ENCODE measurements at places on chromosomes 6 and 20.
A peak's percentile ranks its signal among the peaks of the same experiment; 100 is the strongest.

GRCh38 chr20:63473555-63474449 lies 1.3 kb upstream of the KCNQ2 start:
- H3K4me3 ChIP-seq, result no peak overlapping the region
- no peaks in the 10 kb centered on the region for H3K36me3 ChIP-seq
- H3K4me1 ChIP-seq, result no peaks in the 10 kb centered on the region
- H3K27me3 ChIP-seq, result peaks cover 67% of the 10 kb centered on the region
- no peak overlapping the region for H3K27ac ChIP-seq
- DNase-seq, result no peak

GRCh38 chr6:151325075-151326050 lies 66.0 kb downstream of the ZBTB2 start:
- H3K36me3 ChIP-seq, result no peaks in the 10 kb centered on the region
- peaks cover 22% of the 10 kb centered on the region for H3K4me1 ChIP-seq
- peaks cover 7% of the 10 kb centered on the region for H3K27me3 ChIP-seq
- peak overlapping the region; percentile 71 for H3K27ac ChIP-seq

- no peaks in the 10 kb centered on the region for H3K36me3 ChIP-seq
- no peaks in the 10 kb centered on the region for H3K27me3 ChIP-seq
- H3K4me1 ChIP-seq, result peaks cover 5% of the 10 kb centered on the region
- no peak overlapping the region for H3K4me3 ChIP-seq
Measured at GRCh38 chr6:88856566-88856965, 106.9 kb downstream of the RNGTT start.

DNA sequence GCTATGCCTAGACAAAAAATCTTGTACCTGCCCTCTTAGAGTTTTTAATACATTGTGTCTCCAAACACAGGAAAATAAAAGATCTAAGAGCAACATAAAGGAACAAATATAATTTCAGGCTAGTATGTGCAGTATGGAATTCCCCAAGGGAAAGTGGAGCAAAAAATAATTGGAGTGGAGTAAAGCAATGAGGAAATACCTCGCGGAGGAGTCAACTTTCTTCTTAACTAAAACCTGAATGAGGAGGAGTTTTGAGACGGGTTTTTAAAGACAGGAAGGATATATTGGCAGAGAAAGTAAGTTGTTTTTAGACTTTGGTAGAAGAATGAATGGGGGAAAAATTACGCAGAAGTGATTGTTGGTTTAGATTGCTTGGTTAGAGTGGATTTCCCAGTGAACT lies 14.0 kb downstream of the HIVEP1 start:
- no peaks in the 10 kb centered on the region for H3K36me3 ChIP-seq
- DNase-seq, result no peak
- peaks cover 12% of the 10 kb centered on the region for H3K4me1 ChIP-seq
- H3K4me3 ChIP-seq, result no peak overlapping the region
- H3K27me3 ChIP-seq, result no peaks in the 10 kb centered on the region

GRCh38 chr6:6981681-6982322 lies 126.0 kb upstream of the RREB1 start:
- H3K4me1 ChIP-seq, result peaks cover 16% of the 10 kb centered on the region
- no peak for DNase-seq
- no peak overlapping the region for H3K4me3 ChIP-seq
- H3K36me3 ChIP-seq, result no peaks in the 10 kb centered on the region
- no peaks in the 10 kb centered on the region for H3K27me3 ChIP-seq
- H3K27ac ChIP-seq, result no peak overlapping the region

DNA sequence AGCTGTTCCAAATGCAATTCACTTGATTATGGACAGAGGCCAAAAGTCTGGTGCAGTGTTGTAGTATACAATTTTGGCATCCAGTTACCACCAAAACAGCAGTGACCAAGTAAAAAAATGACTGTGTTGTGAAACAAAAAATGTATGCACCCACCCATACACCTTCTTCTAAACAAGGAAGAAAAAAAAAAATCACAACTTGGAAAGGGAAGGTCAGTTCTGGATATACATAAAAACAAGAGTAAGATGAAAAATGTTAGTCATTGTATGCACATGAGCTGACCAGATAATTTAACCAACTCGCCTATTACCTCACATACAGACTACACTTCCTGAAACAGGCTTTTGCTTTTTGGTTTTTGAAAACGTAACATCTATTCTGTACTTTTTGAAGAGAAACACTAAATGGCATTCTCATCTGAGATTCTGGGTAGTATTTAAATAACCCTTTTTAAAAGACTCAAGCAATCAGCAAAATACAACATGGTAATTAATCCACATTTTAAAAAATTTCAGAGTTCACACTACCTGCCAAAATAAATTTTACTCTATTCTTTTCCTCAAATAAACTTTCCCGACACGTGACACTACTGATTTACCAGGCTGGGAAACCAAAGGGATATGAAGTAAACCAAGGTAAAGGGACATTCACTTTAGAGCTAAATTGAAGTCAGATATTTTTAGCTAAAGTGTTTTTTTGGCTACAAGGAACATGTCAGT lies 141.6 kb upstream of the SHLD1 start:
- no peak overlapping the region for H3K4me3 ChIP-seq
- no peaks in the 10 kb centered on the region for H3K36me3 ChIP-seq
- peaks cover 22% of the 10 kb centered on the region for H3K4me1 ChIP-seq
- no peak for DNase-seq
- peak overlapping the region; percentile 92 for H3K27ac ChIP-seq
- no peaks in the 10 kb centered on the region for H3K27me3 ChIP-seq

GRCh38 chr6:127586372-127586771 lies 9.4 kb downstream of the C6orf58 start:
- no peak for DNase-seq
- H3K36me3 ChIP-seq, result no peaks in the 10 kb centered on the region
- H3K27me3 ChIP-seq, result no peaks in the 10 kb centered on the region
- no peaks in the 10 kb centered on the region for H3K4me1 ChIP-seq
- H3K27ac ChIP-seq, result no peak overlapping the region

GRCh38 chr6:145756170-145756662 lies 20.9 kb upstream of the EPM2A start:
- no peaks in the 10 kb centered on the region for H3K27me3 ChIP-seq
- DNase-seq, result no peak
- no peaks in the 10 kb centered on the region for H3K4me1 ChIP-seq
- no peak overlapping the region for H3K4me3 ChIP-seq
- H3K36me3 ChIP-seq, result no peaks in the 10 kb centered on the region

GRCh38 chr20:34907616-34908469 lies 31.4 kb downstream of the ACSS2 start:
- H3K27me3 ChIP-seq, result no peaks in the 10 kb centered on the region
- H3K4me3 ChIP-seq, result no peak overlapping the region
- peak overlapping the region; percentile 86 for H3K27ac ChIP-seq
- no peaks in the 10 kb centered on the region for H3K36me3 ChIP-seq

DNA sequence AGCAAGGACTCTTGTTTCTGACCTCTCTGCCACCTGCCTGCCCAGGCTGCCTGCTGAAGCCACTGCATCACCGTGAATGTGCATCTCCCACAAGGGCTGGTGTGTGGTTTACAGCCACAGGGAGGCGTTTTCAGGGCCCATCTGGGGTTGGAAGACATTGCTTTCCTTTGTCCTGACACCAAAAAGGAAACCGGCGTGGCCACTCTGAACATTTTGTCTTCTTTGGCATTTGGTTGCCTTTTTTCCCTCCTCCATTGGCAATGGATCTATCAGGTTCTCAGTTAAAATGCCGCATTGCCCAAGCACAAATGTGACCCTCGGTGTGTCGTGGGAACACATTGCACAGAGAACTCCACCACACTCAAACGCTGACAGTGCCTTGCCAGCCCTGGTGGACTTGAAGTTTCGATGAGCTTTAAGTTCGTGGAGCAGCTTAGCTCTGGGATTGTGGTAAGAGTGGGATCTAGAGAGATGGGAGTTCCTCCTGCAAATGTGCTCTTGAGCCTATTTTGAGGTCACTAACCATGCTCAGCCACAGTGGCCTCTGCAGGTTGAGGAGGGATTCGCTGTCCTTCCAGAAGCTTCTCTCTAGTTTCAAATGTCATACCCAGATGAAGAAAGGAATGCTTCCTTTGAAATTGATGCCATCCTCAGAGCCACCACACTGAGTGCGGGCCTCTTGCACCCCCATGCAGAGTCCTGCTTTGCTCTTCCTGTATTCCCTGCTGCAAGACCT lies 14.8 kb upstream of the PCK1 start:
- no peaks in the 10 kb centered on the region for H3K4me1 ChIP-seq
- H3K27ac ChIP-seq, result no peak overlapping the region
- H3K27me3 ChIP-seq, result no peaks in the 10 kb centered on the region
- no peak for DNase-seq
- H3K36me3 ChIP-seq, result no peaks in the 10 kb centered on the region

GRCh38 chr6:135182071-135183001 lies 1.2 kb downstream of the MYB start:
- no peaks in the 10 kb centered on the region for H3K36me3 ChIP-seq
- peak overlapping the region; percentile 48 for H3K4me3 ChIP-seq
- peaks cover 22% of the 10 kb centered on the region for H3K4me1 ChIP-seq
- H3K27me3 ChIP-seq, result peaks cover 35% of the 10 kb centered on the region
- DNase-seq, result no peak
- H3K27ac ChIP-seq, result no peak overlapping the region

DNA sequence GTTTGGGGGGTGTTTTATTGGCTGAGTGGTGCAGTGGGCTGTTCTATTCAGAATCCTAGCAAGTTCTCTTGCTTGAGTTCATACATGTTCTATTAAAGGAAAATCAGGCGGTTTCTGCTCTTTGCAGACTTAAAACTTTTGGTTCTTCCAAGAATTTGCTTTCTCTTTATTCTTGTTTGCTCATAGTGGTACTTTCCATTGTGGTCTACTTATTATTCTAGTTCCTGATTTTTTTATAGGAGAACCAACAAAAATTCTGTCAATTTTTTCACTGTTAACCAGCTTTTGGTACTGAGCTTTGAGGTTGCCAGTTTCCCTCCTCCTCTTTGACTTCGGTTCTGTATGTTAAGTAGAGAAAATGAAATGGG lies 6.7 kb downstream of the AFDN start:
- H3K27me3 ChIP-seq, result no peaks in the 10 kb centered on the region
- H3K36me3 ChIP-seq, result no peaks in the 10 kb centered on the region
- H3K27ac ChIP-seq, result no peak overlapping the region
- DNase-seq, result no peak
- peaks cover 8% of the 10 kb centered on the region for H3K4me1 ChIP-seq
- no peak overlapping the region for H3K4me3 ChIP-seq

GRCh38 chr6:11538819-11539468 lies 1.4 kb downstream of the TMEM170B start:
- no peak for DNase-seq
- H3K36me3 ChIP-seq, result no peaks in the 10 kb centered on the region
- peak overlapping the region; percentile 91 for H3K27ac ChIP-seq
- H3K4me1 ChIP-seq, result peaks cover 4% of the 10 kb centered on the region
- H3K4me3 ChIP-seq, result peak overlapping the region; percentile 88

All from gastrocnemius medialis (tissue), 4 donors.